Neural crest cell (in vitro differentiated cells): ENCODE measurements at places on chromosomes 7 and 10. TPM values are rescaled to one million over a fixed set of nuclear protein-coding genes. Genes with fewer than 3 reads are reported as not detected.

GRCh38 chr10:681670-682318, 7.7 kb downstream of the DIP2C start:
- DNase-seq: no peak

DNA sequence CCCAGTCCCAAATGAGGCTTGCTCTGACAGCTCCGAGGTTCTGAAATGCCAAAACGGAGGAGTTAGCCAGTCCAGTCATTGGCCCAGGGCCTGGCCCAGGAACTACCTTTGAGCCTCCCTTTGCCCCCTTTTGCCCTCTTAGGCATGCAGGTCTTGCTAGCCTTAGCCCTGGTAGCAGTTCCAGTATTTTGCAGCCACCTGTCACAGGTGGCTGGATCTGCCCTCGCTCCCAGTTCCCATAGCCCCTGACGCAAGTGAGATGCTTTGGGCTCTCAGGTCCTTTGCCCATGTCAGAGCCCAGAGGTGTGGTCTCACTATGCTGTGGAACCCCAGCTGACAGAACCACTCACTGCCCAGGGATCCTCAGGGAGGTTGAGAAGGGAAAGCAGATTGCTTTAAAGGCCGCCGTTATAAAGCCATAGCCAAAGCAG, 42.0 kb downstream of the GPRIN2 start:
- DNase-seq: no peak

The FAM24B gene
- total RNA-seq: not detected in 2 replicates

The GLI3 gene
- total RNA-seq: 136 and 141 TPM in 2 replicates

The ASB10 gene
- not detected in 2 replicates for total RNA-seq

The KAZALD1 gene
- total RNA-seq: 1.4 and 2.9 TPM in 2 replicates
